ENCODE measurements at places on chromosomes 7 and 10. TPM values are rescaled to one million over a fixed set of nuclear protein-coding genes. Genes with fewer than 3 reads are reported as not detected.

GRCh38 chr7:116630932-116631671 is 40.9 kb upstream of the MET start:
- no peak for DNase-seq

Gene LRIT1
- total RNA-seq, result not detected

DNA sequence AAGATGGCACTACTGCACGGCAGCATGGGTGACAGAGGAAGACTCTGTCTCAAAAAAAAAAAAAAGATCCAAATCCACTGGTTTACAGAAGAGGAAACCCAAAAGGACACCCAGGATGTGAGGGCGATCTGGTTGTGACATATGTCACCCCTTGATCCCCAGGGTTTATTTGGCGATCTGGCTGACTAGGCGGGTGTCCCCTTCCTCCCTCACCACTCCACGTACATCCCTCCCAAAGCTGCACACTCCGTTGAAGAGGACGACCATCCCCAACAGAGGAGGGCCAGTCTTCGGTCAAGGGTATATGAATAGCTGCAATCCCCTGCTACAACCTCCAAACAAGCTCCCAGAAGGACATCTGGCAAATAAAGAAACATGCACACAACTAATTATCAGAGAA is 111.6 kb downstream of the HTR5A start:
- DNase-seq, result no peak

- DNase-seq, result no peak
Measured at GRCh38 chr7:93060865-93061264, 56.9 kb downstream of the SAMD9 start.

GRCh38 chr7:106866298-106867281 is 1.5 kb downstream of the PIK3CG start:
- no peak for DNase-seq

Gene C10orf90
- total RNA-seq, result not detected

GRCh38 chr10:133258818-133259601 is 17.7 kb downstream of the ADAM8 start:
- DNase-seq, result peak; percentile 97

All from lung microvascular endothelial cell (primary cell).